ENCODE measurements at places on chromosomes 3 and 15.

DNA sequence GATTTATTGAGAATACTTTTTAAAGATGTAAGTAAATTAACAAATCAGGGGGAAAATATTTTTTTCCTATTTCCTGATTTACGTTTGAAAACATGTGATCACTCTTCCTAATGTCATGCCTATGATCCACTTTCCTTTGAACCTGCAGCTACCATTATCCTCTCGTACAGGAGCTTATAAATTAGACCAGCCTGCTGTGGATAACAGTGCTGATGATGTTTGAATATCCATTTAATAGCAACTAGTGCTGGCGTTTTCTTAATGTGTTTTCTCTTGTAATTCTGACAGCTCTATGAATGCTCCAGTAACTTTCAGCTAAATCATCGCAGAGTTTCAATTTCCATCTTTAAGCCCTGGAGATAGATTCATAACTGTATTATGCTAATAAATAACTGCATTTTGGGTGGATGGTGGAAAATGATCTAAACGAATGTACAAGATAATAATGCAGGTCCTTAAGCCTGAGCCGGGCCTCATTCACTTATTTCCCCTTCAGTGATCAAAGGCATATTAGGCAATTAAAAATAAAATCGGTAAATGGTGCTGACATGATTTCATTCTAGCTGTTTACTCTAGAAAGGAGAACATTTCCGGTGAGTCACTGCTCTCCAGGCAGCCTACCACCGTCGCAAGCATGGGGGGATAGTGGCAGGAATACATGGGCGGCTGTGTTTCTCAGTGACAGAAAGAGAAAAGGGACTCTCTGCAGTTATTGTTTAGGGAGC lies 58.5 kb upstream of the SLC24A5 start:
- DNase-seq = peak; percentile 39

DNA sequence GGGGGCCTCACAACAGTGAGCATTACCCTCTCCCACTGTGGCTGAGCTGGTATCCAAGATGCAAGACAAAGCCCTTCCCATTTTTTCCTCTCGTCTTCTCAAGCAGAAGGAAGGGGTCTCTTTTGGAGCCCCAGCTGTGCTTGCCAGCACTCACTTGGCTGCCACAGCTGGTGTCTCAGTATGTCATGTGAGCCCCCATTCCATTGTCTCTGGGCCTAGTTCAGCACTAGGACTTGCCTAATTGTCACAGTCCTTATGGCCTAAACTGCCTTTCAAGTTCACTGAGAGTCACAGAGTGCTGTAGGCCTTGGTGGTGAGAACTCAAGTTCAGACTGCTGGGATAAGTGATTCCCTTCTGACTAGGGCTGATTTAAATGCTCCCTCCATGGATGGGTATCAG lies 89.8 kb downstream of the ARHGEF26 start:
- no peak for DNase-seq

GRCh38 chr15:96087180-96087884 lies 243.2 kb upstream of the NR2F2 start:
- DNase-seq = no peak

- DNase-seq = no peak
These were observed 95.3 kb downstream of the IGF2BP2 start for GRCh38 chr3:185729337-185730055.

- DNase-seq = no peak
These were observed 17.1 kb upstream of the RASA2 start for GRCh38 chr3:141469720-141470119.

GRCh38 chr15:46701346-46701745 lies 1016.0 kb upstream of the SEMA6D start:
- DNase-seq = no peak

Measured in NCI-H1417 treated with DMSO at 0.1 percent for 48 hours (cell line).